ENCODE measurements at places on chromosomes 6 and 20. TPM values are rescaled to one million over a fixed set of nuclear protein-coding genes. Genes with fewer than 3 reads are reported as not detected.

The ME1 gene
- total RNA-seq = not detected

The SLC22A7 gene
- total RNA-seq = not detected

DNA sequence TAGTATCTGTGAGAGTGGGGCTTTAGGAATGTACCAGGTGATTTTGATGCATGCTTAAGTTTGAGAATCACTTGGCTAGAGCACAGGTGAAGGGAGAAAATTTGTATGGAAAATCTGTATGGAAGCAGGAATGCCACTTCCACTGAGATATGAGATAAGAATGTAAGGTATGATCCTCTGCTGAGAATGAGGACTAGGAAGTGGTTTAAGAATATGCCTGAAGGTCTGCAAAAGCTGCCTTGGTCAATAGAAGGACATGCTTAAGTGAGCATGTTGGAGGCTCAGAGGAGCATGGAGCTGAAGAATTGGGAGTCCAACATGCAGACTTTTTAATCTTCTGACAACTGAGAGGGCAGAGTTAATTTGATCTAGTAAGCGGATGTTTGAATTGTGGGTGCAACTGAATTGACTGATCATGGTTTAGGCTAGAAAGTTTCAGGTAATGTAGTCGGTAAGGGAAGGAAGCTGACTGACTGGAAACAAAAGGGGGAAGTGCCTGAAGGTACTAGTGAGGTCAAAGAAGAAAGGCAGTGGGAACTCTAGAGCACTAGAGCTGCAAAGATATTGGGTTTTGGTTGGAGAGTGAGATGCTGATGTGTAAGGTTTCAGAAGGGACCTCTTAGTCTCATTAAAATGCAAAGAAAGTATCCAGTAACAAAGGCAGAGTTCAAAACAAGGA, 28.6 kb upstream of the NOTCH4 start:
- no peak for DNase-seq

DNA sequence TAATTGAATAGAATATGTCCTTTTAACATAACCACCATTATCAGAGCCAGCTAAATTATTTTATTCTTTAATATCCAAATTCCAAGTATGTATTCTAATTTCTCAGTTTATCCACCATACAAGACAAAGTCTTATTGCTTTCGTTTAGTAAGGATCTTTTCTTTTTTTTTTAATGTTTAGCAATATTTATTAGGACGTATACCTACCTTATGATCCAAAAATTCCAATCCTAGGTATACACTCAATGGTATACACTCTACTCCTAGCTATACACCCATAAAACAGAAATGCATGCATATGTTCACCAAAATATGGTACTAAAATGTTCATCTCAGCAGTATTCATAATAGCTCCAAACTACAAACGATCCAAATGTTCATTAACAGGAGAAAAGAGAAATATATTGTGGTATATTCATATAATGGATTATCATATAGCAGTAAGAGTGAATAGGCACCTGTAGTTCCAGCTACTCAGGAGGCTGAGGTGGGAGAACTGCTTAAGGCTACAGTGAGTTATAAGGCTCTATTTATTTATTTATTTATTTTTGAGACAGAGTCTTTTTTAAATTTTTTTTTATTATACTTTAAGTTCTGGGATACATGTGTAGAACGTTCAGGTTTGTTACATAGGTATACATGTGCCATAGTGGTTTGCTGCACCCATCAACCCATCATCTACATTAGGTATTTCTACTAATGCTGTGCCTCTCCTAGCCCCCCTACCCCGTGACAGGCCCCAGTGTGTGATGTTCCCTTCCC, 17.3 kb downstream of the TNFAIP3 start:
- DNase-seq = no peak

DNA sequence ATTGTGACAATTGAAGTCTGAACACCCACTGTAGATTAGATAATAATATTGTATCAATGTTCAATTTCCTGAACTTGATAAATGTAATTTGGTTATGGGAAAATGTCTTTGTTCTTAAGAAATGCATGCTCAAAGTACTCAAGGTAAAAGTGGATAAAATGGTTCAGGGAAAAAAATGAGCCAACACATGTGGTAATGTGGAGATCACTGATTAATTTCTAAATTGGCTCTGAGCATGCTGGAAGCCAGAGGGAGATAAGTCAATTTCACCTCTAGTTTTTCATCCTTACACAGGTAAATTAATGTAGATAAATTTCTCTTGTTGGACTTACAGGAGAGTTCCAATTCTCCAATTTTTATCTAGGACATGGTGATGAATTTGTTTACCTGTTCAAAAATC, 8.0 kb upstream of the COMMD7 start:
- DNase-seq = no peak

DNA sequence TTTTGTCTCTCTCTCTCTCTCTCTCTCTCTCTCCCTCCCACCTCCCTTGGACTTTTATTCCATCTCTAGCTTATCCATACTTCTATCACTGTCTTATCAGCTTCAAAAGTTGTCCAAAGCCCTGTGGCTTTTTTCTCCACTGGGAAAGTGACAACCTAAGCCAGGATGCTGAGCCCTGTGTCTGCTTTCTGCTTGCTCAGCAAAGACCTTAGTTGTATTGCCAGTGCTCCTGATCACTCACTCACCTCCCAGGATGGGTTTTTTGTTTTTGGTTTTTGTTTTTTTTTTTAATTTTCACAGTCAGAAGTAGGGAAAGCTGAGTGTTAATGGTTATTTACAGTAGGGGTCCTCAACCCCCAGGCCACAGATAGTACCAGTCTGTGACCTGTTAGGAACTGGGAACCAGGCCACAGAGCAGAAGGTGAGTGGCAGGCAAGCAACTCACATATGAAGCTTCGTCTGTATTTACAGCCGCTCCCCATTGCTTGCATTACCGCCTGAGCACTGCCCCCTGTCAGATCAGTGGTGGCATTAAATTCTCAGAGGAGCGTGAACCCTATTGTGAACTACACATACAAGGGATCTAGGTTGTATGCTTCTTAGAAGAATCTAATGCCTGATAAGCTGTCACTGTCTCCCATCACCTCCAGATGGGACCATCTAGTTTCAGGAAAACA, 125.0 kb upstream of the ID4 start:
- no peak for DNase-seq

DNA sequence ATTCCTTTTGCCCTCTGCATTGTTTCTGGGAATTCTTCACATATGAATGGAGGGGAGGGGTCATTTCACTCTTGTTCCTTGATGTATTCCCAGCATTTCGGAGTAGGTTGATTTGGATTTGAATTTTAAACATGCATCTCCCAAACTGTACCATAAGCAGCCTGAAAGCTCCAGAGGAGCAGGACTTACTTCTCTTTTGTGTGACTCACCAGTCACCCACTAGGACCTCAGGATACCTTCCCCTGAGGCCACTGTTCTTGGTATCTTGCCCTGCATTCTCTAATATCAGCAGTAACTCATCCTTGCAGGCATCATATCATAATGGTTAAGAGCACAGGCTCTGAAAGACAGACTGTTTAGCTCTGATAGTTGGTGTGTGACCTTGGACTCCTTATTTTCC, 703 bp downstream of the MRPL2 start:
- no peak for DNase-seq
